NCI-H2081 (cell line): ENCODE measurements at places on chromosomes 12 and 14.

DNA sequence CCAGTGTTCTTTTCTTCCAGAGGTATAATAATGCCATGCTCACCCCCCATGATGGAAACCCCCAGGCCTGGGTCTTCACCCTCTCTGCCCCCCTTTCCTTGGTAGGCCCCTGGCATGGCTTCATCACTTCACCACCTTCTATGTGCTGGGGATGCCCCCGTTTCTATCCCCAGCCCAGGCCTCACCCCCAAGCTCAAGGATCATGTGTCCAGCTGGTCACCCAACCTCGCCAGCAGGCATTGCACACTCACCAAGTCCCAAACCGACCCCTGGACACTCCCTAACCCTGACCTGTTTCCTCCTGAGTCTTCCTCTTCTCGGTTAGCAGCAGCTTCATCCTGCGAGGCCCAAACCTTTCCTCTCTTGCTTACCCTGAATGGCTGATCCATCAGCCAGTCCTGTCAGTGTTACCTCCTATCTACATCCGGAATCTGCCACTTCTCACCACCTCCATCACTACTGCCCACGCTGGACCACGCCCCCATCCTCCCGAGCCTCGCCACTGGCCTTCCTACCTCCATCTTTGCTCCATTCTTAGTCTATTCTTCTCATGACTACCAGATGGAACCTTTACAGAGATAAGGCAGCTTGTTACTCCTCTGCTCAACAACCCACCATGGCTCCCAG, 69.0 kb downstream of the MVK start:
- no peak for DNase-seq

DNA sequence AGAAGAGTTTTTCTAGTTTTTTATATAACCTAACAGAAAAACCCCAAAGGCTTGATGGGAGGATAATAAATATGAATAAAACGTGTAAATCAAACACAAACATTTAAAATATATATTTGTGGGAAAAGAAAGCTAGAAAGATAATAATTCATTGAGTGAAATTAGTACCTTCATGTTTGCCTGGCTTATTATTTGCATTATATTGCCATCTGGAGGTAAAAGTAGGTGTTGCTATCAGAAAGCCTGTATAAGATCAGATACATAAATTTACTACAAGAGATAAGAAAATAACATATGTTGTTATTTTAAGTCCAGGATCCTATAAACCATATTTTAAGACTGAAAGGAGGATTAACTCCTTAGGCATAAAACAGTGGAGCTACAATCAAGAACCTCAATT, 77.7 kb downstream of the NTS start:
- peak; percentile 14 for DNase-seq

DNA sequence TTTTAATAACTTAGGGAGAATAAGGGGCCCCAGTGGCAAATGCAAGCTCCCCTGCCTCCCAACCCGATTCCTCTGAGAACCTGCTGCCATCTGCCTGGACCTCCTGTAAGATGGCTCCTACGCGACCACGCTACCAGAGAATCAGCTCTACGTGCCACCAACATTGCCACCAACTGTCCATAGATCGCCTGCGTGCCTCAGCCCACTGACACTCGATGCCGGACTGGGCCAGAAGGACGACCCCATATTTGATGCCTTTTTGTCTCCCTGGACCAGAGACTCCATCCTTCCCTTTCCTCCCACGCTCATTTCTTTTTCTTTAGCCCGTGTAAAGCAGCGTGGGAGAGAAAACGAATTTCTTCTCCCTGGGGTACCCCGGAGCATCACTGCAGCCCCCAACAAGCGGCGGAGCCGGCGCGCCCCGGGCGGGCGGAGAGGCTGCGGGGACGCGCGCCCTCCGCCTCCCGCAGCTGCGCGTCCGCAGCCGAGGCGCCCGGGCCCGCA, 565 bp upstream of the KLHL42 start:
- no peak for DNase-seq

- peak; percentile 91 for DNase-seq
Measured at GRCh38 chr14:29102996-29103395, 336.4 kb downstream of the FOXG1 start.

GRCh38 chr12:65924716-65925115, 100.4 kb downstream of the HMGA2 start:
- DNase-seq, result no peak

- peak; percentile 66 for DNase-seq
Measured at GRCh38 chr12:19234171-19234704, 104.7 kb downstream of the PLEKHA5 start.

- DNase-seq, result no peak
Measured at GRCh38 chr12:70918321-70918720, 2.2 kb downstream of the PTPRR start.

- DNase-seq, result no peak
Measured at GRCh38 chr12:61161961-61162360, 1098.2 kb upstream of the USP15 start.

DNA sequence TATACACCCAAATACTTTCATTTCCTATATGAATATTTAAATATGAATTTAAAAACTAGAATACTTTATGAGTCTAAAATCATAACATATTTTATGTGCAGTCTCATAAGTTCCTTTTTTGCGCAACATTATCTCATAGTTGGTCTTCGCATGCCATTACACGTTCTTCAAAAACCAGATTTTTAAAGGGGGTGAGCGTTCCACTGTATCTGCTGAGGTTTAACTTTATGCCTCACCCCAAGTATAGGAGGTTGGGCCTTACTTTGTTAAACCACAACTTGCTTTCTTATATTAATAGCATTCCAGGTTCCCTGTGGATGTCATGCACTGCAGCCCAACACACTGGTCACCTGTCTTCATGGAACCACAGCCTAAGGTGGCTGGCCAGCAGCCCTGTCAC, 118.6 kb downstream of the APAF1 start:
- DNase-seq, result no peak

GRCh38 chr14:100736269-100737180, 9.8 kb downstream of the DLK1 start:
- no peak for DNase-seq

- no peak for DNase-seq
Measured at GRCh38 chr14:102545461-102546265, 36.1 kb upstream of the ANKRD9 start.

DNA sequence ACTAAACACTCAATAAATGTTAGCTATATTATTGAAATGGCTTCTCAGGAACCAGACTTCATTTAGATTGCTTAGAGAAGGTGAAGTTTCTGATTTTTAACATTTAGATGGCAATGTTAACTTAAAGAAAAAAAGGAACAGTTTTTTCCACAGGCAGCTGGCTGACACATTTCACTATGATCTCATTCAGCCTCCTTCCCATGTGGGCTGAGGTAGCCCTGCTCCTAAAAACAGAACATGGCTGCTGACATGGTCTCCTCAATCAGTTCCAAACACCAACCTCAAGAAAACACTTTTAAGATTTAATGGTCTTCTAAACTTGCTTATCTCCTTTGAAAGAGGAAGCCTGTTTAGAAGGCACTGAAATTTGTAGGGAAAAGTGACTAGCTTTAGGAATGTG, 23.8 kb downstream of the GNS start:
- DNase-seq, result no peak

DNA sequence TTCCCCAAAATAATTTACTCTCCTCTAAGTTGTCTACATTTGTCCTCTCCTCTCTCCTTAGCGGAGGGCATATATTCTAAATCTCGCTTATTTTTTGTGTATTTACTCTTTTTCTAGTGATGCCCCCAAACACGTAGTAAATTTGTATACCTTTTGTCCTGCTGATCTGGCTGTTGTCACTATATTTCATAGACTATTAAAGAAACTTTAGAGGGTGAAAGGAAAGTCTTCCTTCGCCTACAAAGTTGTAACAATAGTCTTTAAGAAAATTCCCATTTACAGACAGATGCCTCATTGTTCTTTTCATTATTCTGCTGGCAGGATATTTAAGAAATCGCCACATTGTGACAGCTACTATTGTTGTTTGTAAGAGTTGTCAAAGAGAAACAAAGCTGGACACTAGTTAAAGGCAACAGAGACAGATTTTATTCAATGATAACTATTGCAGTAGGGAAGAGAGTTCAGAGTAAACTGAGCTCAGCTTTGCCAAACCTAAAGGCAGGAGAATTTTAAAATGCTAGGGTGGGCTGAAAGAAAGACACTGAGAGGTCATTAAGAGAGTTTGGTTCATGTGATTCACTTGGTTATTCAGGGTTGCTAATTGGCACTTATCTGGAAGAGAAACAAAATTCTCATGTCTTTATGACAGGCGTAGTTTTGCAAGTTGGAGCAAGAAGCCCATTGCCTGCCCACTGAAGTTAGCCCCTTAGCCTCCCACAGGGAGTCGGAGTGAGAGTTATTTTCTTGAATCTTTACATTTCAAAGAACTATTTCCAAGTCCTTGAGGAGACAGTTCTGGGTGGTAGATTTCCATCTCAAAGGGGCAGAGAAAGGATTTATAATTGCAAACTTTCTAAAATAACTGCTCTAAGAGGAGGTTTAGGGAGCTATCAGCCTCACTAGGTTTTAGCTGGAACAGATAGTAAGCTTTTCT, 1272.5 kb upstream of the SEL1L start:
- no peak for DNase-seq

DNA sequence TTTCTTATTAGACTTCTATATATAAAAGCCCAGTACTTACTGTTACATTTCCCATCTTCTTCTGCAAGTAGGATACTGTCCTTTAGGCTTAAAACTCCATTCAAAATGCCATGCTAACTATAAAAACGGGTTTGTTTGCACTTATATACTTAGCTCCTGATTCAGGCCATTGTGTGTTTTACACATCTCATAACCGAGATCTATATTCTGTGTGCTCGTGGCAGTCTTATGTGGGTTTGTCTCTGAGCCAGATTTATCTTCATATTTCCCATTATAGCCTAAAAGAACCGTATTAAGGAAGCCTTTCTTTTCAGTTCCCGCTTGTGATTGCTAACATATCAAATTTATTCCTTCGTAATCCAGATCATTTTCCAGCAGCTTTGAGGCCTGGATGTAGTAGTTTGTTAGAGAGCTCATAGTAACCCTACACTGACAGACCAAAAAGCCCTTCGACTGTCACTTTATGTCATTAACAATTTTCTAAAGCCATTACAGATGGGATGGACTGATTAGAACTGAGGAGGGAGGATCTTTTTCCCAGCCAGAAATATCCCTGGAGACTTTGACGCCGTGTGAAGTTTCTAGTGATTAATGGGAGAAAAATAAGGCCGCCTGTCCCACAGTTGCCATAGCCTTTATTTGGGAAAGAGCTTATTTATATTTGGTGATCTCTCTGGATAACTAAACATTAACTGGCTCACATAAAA, 508.5 kb downstream of the FOXG1 start:
- DNase-seq, result no peak
